GM18507 (cell line): ENCODE measurements at places on chromosomes 16 and 17.

- no peak for DNase-seq
These were observed 21.0 kb upstream of the PHB1 start for GRCh38 chr17:49435671-49436029.

DNA sequence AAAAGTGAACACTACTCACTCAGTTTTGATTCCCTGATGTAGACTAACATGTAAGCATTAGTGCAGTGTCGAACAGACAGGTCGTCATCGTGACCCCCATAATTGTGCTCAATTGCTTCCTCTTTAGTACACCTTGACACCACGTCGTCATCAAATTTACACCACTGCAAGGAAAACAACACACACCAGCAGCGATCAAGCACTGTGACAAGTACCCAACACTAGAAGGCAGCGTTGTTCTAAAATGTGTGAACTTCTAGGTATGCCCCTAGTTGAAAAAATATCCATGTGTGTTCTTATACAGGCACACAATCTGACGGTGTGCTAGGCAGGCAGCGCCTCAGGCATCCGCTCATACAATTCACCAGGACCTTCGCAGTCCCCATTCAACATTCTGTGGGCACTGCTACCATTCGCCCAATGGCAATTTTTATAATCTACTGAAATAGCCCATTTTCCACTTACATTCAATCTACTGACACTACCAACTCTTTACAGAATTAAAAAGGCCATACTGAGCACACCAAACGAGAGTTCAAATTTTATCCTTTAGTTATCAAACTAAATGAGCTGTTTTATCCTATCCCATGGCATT, 23.1 kb downstream of the LITAFD start:
- no peak for DNase-seq

GRCh38 chr17:65345261-65346005, 208.3 kb downstream of the RGS9 start:
- DNase-seq: no peak

DNA sequence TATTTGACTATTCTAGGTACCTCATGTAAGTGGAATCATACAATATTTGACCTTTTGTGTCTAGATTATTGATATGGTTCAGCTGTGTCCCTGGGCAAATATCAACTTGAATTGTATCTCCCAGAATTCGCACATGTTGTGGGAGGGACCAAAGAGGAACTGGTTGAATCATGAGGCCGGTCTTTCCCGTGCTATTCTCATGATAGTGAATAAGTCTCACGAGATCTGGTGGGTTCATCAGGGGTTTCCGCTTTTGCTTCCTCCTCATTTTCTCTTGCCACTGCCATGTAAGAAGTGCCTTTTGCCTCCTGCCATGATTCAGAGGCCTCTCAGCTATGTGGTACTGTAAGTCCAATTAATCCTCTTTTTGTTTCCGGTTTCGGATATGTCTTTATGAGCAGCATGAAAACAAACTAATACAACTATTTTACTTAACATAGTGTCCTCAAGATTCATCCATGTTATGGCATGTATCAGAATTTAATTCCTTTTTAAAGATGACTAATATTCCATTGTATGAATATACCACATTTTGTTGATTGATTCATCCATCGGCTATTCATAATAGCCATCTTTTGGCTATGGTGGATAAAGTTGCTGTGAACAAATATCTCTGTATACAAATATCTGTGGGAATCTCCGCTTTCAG, 129.1 kb downstream of the FTO start:
- DNase-seq: no peak

DNA sequence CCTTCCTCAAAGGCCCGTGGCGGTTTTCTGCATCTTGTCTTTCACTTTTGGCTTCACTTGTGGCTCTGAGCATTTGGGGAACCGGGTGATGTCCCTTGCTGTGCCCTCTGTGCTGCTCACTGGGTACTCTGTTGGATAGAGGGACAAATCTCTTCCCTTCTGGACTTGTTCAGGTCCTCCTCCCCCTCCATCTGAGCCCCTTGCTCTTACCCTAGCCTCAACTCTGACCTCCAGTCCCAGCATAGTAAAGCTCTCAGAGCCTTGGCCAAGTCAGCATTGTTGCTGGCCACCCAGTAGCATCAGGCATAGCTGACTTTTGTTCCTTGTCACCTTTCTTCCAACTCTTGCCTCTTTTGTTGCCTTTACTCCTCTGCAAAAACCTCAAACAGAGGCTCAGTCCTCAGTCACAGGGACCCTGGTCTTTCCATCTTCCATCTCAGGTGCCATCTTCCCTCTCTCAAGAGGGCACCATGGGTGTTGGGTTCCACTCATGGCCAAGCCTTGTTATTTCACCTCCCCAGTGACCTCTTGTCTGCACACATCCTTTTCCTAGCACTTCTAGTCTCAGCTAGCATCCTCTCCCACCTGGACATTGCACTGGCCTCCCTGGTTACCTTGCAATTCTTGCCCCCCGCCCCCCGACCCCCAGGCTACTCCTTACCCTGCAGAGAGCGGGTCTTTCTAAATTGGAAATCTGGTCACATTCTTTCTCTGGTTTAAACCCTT, 393 bp upstream of the PSMB10 start:
- DNase-seq: peak; percentile 79

- DNase-seq: no peak
These were observed 21.8 kb upstream of the FOXK2 start for GRCh38 chr17:82497483-82498405.

DNA sequence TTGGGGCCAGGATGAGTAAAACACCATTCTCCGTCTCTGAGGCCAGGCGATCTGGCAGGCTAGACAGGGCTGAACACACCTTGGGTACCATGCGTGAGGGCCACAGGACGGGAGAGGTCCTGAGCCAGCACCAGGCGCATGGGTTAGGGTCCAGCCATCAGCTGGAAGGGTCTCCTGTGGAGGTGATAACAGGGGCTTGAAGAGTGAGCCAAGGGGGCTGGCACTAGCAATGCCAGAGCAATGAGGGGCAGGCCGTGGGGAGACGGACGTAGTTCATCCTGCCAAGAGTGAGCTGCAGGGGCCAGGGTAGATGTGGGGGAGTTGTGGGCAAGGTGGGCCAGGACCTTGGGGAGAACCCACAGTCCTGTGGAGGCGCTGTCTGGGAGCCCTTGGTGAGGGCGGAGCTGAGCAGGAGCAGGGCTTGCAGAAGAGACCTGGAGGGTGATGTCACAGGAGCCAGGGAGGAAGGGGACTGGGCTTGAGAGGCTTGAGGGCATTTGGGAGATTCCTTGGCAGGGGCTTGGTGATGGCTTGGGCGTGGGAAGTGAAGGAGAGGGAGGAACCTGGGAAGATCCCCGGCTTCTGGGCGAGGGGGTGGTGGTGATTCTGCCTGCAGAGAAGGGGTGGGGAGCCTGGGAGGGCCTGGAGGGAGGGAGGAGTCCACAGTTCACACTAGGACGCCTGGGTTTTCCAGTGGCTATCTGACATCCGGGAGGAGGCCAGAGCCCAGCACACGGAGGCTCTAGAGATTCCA, 6.3 kb upstream of the NPTX1 start:
- no peak for DNase-seq

- no peak for DNase-seq
These were observed 4.0 kb downstream of the WNK4 start for GRCh38 chr17:42784409-42784808.

GRCh38 chr16:24540602-24541210, 1.3 kb downstream of the RBBP6 start:
- DNase-seq: no peak

DNA sequence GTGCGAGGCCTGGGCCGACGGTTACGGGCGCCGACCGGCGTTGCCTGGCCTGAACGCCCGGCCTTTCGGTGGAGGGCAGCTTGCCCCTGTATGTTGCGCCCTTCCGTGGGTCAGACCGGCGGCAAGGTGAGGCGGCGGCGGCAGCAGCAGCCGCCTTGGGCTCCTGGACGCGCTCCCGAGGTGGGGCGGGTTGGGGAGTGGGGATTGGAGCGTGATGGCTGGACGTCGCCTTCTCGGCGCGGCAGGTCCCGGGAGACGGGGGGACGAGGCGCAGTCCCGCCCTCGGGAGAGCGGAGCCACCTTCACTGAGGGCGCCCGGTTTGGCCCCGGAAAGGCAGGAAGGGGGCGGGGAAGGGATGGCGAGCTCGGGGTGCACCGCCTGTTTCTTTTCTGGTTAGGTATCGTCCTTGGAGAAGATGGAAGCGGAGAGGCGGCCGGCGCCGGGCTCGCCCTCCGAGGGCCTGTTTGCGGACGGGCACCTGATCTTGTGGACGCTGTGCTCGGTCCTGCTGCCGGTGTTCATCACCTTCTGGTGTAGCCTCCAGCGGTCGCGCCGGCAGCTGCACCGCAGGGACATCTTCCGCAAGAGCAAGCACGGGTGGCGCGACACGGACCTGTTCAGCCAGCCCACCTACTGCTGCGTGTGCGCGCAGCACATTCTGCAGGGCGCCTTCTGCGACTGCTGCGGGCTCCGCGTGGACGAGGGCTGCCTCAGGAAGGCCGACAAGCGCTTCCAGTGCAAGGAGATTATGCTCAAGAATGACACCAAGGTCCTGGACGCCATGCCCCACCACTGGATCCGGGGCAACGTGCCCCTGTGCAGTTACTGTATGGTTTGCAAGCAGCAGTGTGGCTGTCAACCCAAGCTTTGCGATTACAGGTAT, 671 bp downstream of the DGKE start:
- peak; percentile 8 for DNase-seq

- no peak for DNase-seq
These were observed 18.3 kb downstream of the CDIPT start for GRCh38 chr16:29844575-29845331.

DNA sequence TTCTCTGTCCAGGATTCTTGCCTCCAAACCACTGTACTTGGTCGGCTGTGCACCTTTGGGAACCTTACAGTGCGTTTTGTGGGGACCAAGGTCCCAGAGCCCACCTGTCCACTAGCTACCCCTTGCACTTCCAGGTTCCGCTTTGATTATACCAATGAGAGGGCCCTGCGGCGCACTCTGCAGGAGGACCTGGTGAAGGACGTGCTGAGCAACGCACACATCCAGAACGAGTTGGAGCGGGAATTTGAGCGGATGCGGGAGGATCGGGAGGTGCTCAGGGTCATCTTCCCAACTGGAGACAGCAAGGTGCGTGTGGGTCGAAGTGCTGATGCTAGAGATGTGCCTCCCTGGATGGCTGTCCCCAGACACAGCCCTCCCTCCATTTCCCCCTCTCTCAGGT, 18.8 kb downstream of the POLR2A start:
- no peak for DNase-seq

- DNase-seq: no peak
These were observed 42.8 kb downstream of the CDH1 start for GRCh38 chr16:68779891-68780290.

DNA sequence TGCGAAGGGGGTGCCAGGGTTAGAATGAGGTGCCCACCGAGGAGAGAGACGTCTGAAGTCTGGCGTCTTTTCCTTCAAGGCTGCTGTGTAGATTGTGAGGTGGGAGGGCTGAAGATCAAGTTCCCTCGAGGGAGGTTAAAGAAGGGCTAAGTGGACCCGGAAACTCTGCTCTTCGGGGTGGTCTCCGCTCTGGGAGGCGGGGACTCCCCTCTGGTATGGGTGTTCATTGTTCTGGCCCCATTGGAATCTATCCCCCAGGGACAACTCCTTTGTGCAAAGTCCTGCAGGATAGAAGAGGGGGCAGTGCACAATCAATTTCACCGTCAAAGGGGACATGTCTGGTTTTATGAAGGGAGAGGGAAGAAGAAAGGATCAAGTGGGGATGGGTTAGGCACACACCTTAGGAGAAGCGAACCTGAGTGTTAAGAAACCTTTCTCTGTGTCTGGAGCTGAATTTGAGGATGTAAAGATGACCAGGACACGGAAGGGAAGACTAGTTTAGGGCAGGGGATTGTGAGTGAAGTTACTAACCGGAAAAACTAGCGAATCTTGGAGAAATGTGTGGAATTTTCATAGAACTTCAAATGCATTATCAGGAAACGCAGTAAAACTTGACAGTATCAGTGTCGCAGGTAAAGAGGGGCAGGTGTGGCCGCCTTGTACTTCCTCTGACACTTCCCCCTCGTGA, 809 bp upstream of the RAB34 start:
- no peak for DNase-seq

GRCh38 chr17:45325810-45326209, 9.0 kb upstream of the MAP3K14 start:
- DNase-seq: no peak

- peak; percentile 36 for DNase-seq
These were observed 21.8 kb downstream of the CEP131 start for GRCh38 chr17:81200695-81201580.

GRCh38 chr16:722835-723633, 2.1 kb downstream of the ANTKMT start:
- DNase-seq: no peak

GRCh38 chr17:67515490-67516083, 138.5 kb downstream of the PITPNC1 start:
- no peak for DNase-seq

DNA sequence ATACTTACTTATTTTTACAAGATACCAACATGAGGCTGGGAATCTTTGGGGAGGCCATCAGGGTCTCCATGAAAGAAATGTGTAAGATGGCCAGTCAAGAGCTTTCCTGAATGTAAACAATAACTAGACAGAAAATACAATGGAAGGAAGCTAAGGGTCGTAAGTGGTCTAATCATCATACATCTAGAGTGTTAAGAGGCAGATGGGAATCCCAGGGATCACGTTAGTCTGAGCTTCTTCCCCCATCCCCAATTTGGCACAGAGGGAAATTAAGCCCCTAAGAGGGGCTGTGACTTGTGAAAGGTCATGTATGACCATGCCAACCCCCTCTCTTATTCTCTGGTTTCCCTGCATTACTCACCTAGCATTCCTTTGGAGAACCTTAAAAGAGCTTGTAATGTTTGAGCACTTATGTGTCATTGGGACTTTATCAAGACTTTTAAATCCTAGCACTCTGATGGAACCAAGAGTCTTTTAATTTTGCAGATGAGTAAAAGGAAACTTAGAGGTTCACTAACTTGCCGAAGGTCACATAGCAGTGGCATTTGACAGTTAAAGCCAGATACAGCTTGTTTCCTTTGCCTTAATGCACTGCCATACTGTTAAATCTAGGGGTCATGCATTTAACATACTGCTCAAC, 46.1 kb downstream of the DCUN1D3 start:
- DNase-seq: no peak

DNA sequence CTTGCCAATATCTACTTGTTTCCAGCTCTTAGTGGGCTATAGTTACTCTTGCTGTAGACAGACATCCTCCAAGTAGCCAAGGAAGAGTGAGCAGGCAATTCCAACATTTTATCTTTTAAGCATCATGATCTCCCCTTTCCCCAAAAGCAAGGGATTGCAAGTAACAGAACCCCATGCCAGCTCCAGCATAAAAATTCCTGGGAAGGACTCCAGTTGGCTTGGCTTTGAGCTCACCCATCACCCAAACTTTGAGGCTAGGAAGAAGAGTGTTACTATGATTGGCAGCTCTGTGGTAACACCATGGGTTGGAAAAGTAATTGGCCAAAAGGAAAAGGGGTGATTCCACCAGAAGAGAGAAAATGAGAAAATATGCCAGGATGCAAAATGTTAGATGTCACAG, 1086.4 kb upstream of the RBFOX1 start:
- DNase-seq: no peak

GRCh38 chr17:68294196-68294555, 2.9 kb downstream of the ARSG start:
- DNase-seq: no peak
